ENCODE measurements at places on chromosomes 6 and 20.

DNA sequence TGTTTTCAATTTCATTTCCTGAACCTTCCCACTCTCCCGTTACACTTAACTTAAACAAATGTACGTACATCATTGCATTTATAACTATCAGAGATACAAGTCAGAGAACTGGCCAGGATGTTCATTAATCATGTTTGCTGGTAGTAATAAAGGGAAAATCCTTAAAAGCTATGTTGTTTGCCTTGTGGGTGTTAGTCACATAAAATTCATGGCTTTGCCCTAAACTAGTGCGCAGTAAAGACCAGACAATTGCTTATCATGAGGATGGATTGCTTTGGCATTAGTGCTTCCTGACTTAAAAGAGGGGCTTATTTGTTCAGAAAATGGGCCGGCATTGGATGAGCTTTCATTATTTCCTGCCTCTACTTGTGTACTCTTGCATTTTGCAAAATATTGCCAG, 1037.3 kb upstream of the FLRT3 start:
- peaks cover 7% of the 10 kb centered on the region for H3K4me1 ChIP-seq
- no peaks in the 10 kb centered on the region for H3K27me3 ChIP-seq
- no peak overlapping the region for H3K4me3 ChIP-seq

GRCh38 chr6:106188104-106188794, 102.1 kb downstream of the PRDM1 start:
- no peak overlapping the region for H3K4me3 ChIP-seq
- H3K27me3 ChIP-seq = no peaks in the 10 kb centered on the region
- no peaks in the 10 kb centered on the region for H3K36me3 ChIP-seq
- peaks cover 8% of the 10 kb centered on the region for H3K4me1 ChIP-seq
- no peak overlapping the region for H3K27ac ChIP-seq

DNA sequence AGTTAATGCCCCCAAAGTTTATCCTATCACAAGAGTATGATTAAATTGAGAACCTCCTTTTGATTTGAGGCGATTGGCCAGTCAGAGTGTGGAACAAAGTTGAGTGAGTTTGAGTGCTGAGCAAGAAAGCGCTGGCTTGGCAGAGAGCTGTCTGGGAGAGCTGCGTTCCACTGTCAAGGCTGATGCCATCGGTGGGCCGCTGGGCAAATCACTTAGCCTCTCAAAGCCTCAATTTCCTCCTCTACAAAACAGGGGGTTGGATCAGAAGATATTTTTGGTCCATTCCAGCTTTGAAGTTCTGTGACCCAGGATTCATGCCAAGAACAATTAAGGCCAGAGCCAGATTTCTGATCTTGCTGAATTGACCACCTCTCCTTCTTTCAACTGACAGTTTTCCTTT, 60.2 kb downstream of the TMEM242 start:
- no peaks in the 10 kb centered on the region for H3K4me1 ChIP-seq
- no peak for DNase-seq
- H3K27ac ChIP-seq = no peak overlapping the region
- no peaks in the 10 kb centered on the region for H3K36me3 ChIP-seq

DNA sequence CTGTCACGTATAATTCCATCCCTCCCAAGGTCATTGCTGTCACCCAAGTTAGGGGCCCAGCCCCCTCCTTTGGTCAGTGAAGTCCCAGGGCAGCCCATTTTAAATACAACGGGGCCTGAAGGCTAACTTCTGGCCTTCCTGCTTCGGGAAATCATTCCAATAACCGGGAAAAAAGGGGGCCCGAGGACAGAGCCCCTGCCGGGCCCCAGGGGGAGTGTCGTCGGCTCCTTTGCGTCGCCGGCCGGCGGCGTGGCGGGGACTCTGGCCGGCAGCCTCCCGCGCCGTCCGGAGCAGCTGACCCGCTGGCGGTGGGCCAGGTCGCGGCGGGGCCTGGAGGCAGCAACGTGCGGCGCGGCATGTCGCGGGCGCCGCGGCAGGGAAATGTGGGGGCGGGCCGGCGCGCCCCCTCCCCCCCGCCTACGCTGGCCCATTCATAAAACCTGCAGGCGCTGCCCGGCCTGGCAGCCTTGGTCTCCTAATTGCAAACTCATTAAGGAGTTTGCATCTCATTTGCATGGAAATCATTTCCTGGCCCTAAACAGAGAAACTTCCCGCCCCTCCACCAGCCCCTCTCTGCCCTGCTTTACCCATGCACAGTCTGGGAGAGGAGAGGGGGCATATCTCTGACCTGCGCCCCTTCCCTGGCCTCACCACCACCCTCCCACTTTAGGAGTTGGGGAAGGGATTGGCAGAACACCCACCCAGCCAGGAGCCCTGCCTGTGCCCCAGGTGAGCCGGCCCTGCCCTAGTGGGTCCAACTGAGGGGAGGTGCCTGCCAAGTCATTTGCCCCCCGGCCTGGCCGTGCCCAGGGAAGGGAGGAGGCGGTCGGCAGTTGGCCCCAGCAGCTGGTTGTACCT, 50.7 kb downstream of the MRPL14 start:
- H3K4me1 ChIP-seq = peaks cover 60% of the 10 kb centered on the region
- H3K27ac ChIP-seq = no peak overlapping the region
- peak; percentile 73 for DNase-seq
- H3K36me3 ChIP-seq = no peaks in the 10 kb centered on the region
- H3K4me3 ChIP-seq = peak overlapping the region; percentile 17

DNA sequence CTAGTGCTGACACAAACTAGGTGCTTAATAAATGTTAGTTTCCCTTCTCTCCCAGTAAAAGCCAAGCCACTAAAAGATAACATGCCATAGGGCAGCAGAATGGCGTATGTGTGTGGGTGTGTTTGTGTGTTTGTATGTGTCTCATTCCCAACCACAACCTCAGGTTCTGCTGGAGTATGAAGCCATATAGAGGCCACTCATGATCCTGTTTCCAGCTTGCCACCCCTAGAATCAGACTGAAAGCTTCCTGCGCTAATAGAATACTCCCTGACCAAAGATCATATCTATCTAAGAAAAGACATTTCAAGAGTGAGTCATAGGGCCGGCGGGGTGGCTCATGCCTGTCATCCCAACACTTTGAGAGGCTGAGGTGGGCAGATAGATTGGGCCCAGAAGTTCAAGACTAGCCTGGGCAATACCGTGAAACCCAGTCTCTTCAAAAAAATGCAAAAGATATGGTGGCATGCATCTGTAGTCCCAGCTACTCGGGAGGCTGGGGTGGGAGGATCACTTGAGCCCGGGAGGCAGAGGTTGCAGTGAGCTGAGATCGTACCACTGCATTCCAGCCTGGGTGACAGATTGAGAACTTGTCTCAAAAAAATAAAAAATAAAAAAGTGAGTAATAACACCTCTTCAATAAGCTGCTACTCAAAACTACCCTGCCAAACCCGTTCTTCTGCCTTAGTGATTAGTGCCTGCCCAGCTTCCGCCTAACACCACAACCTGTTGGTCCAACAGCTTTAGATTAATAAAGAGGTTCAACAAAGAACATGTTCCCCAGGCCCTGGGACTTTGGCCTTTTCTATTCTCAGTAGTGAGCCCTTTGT, 11.8 kb upstream of the SNRPC start:
- DNase-seq = no peak
- no peak overlapping the region for H3K4me3 ChIP-seq
- no peak overlapping the region for H3K27ac ChIP-seq
- H3K27me3 ChIP-seq = no peaks in the 10 kb centered on the region
- H3K4me1 ChIP-seq = no peaks in the 10 kb centered on the region
- no peaks in the 10 kb centered on the region for H3K36me3 ChIP-seq

- DNase-seq = peak; percentile 96
- peak within 1 kb of the TSS; percentile 77 for H3K4me3 ChIP-seq
- H3K27ac ChIP-seq = no peak within 1 kb of the TSS
- peaks cover 17% of the 10 kb centered on the region for H3K4me1 ChIP-seq
- peaks cover 64% of the 10 kb centered on the region for H3K27me3 ChIP-seq
Measured at GRCh38 chr20:49482621-49483017, at the start of gene KCNB1. TSS of gene KCNB1 (minus strand) at chr20:49482668. CDS start at chr20:49482480, 188 bp downstream.

DNA sequence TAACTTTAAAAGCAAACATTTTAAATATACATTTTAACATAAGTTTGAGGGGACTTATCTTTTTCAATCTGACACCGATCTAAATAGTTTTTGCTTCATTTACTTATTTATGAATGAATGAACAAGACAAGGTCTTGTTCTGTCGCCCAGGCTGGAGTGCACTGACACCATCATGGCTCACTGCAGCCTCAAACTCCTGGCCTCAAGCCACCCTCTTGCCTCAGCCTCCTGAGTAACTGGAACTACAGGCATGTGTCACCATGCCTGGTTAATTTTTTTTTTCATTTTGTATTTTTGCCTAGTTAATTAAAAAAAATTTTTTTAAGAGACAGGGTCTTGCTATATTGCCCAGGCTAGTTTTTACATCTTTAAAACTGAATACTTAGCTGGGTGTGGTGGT, 25.4 kb downstream of the FBXO9 start:
- no peaks in the 10 kb centered on the region for H3K27me3 ChIP-seq
- no peak overlapping the region for H3K27ac ChIP-seq
- no peaks in the 10 kb centered on the region for H3K4me1 ChIP-seq

DNA sequence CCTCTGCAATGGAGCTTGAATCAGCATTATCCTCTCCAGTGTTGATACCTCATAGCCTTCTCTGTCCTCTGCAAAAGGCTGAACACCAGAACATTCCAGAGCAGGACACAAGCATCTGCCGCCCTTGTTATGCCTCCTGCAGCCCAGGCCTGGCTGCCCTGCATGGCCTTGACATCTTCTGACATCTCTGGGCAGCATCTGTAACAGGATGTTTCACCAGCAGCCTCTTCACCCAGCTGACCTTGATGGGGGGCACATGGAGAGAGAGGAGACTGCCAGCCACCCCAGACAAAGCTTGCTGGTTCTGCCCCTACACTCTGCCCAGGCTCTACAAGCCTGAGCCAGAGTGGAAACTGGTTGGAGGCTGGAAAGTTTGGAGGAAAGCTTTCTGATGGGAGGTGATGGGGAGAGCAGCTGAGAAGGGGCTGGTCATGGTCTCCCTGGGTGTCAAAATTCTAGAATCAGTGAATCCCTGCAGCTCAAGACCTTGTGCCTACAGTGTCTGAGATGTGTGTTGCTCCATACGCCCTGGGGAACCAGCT, 145.1 kb downstream of the MRPL14 start:
- peaks cover 4% of the 10 kb centered on the region for H3K4me1 ChIP-seq
- DNase-seq = no peak
- H3K4me3 ChIP-seq = no peak overlapping the region
- no peaks in the 10 kb centered on the region for H3K36me3 ChIP-seq

- H3K4me1 ChIP-seq = no peaks in the 10 kb centered on the region
- DNase-seq = no peak
- H3K27me3 ChIP-seq = no peaks in the 10 kb centered on the region
- H3K27ac ChIP-seq = no peak overlapping the region
- H3K36me3 ChIP-seq = no peaks in the 10 kb centered on the region
Measured at GRCh38 chr20:53774461-53775203, 181.0 kb upstream of the ZNF217 start.

DNA sequence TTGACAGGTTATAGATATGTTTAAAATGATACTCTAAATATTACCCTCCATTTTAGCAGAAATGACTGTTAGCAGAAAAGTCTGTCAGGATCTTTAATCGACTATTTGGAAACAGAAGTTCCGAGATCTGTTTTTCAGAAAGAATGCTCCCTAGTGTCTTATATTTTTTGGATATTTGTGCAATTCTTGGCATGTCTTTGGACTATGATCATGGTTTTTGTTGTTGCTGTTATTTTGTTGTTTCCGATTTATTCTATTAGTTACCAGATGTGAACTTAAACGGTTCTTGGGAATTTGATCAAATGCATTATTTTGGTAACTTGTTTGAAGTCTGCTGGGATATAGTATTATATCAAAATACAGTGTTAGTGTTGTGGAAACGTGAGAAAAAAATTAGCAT, 106.4 kb upstream of the CEP162 start:
- no peaks in the 10 kb centered on the region for H3K27me3 ChIP-seq
- no peak overlapping the region for H3K27ac ChIP-seq
- H3K36me3 ChIP-seq = no peaks in the 10 kb centered on the region

DNA sequence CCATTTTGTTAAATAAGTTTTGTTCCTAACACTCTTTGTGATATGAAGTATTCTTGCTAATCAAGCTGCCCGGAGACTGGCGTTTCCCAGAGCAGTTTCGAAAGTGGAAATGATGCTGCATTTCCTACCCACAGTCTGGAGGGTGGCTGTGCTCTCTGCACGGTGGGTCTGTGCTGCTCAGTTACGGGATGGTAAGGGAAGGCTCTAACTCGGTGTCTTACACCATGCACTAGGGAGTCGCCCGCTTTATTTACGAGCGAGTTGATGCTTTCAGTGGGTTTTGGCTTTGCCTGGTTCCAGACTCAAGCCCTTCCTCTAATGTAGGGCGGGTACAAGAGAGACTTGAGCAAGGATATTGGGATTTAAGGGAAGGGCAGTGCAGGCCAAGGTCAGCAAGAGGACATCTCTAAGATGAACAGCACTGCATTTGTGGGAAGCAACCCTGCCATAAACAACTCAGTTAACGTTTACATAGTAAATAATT, 180.1 kb upstream of the AKAP12 start:
- DNase-seq = no peak
- H3K27me3 ChIP-seq = no peaks in the 10 kb centered on the region
- no peaks in the 10 kb centered on the region for H3K36me3 ChIP-seq
- no peak overlapping the region for H3K27ac ChIP-seq
- peaks cover 7% of the 10 kb centered on the region for H3K4me1 ChIP-seq
- no peak overlapping the region for H3K4me3 ChIP-seq

GRCh38 chr6:37967651-37968050, 148.1 kb downstream of the ZFAND3 start:
- H3K4me3 ChIP-seq = no peak overlapping the region
- no peaks in the 10 kb centered on the region for H3K4me1 ChIP-seq
- DNase-seq = no peak
- no peaks in the 10 kb centered on the region for H3K27me3 ChIP-seq

DNA sequence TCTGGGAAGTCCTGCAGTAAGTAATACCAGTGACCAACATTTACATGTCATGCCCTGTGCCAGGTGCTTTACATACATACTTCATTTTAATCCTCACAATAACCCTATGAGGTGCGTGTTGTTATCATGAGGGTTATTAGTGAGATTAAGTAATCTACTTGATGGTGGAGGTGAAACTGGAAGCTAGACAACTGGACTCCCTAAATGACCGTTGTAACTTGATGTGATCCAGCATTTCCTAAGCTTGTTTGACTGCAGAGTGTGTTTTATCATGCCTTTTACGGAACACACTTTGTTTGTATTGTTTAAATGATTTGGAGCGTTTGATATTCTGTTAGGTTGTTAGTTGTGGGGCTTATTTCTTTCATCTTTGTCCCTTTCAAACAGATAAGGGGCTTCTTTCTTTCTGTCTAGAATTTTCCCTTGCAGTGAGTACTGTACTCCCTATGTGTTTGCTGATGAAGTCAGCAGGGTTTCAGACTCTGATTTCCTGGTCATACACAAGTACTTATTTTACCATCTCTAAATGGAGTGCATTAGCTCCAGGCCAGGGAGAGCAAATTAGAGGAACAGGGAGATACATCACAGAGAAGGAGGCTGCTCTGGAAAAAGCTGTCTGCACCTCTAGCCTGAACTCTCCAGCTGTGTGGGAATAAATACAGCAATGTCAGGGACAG, 29.7 kb downstream of the CHMP4B start:
- peaks cover 7% of the 10 kb centered on the region for H3K4me1 ChIP-seq
- H3K27ac ChIP-seq = no peak overlapping the region
- no peaks in the 10 kb centered on the region for H3K27me3 ChIP-seq
- no peak for DNase-seq
- no peak overlapping the region for H3K4me3 ChIP-seq

GRCh38 chr6:68776354-68776753, 141.3 kb downstream of the ADGRB3 start:
- no peak overlapping the region for H3K4me3 ChIP-seq
- H3K36me3 ChIP-seq = no peaks in the 10 kb centered on the region
- no peak overlapping the region for H3K27ac ChIP-seq
- no peak for DNase-seq
- H3K27me3 ChIP-seq = no peaks in the 10 kb centered on the region
